ENCODE measurements at places on chromosomes 5 and 9.

- DNase-seq: no peak
Observed at GRCh38 chr5:2879701-2880100, 128.2 kb upstream of the IRX2 start.

GRCh38 chr9:132994410-132995120 lies 16.1 kb downstream of the GFI1B start:
- no peak for DNase-seq

- DNase-seq: no peak
Observed at GRCh38 chr9:109590966-109591365, 92.9 kb upstream of the PTPN3 start.

DNA sequence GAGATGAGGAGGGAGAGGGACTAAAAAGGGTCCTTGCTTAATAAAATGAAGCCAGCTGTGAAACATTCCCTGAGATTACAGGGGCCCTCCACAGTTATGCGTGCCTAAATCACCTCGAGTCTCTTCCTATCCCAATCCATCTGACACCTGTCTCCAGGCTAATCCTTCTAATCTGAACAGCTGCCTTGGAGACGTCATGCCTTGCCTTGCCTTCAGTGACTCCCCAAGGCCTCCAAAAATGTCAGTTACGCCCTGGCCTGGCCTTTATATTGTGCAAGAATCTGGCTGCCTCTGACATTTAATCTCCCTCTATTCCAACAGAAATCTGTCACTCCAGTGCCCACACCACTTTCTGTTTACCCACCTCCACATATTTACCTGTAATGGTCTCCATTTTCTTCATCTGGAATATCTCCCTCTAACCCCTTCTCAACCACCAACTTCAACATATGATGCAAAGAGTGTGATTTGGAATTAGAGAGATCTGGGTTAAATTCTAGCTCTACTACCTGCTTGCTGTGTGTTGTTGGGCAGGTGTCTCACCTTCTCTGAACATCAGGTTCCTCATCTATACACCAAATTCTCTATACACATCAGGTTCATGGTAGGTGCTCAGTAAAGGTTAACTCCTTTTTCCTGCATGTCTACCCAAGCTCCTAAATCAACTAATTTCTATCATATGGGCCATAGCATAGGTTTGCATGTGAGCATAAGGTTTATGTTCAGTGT lies 57.9 kb downstream of the PTCD2 start:
- no peak for DNase-seq

DNA sequence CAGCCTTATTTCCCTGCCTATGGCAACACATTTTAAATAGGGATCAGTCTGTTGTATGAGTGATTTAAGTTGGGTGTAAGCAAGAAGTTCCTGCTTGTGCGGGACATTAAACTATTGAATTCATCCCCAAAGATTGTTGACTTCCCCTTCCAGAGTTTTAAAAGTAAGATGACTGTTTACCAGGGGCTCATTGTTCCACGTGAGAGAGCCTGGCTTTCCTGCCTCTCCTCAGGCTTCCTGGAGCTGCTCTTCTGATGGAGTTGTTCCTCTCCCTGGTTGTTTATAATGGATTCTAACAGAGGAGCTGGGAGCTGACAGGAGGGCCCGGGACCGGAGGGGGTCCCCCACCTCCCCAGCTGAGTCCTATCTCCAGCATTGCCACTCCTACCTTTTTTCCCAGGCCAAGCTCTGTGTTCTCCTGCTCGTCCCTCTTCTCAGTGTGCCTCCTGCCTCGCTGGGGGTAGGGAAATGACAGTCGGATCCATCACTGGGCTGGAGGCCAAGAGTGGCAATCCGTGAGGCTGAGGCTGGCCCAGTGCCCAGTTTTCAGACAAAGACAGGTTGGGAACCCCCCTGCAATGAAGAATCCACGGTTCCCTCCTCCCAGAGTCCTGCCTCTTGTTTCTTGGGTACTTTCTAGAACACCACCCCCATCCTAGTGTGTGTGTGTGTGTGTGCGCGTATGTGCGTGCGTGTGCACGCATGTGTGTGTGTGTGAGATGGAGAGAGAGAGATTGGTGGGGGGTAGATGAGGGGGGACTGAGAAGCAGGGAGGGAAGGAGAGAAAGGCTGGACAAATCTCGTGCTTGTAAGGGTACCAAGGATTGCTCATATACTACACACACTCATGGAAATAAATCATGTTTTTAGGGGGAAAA lies 123.7 kb upstream of the NFIB start:
- no peak for DNase-seq

DNA sequence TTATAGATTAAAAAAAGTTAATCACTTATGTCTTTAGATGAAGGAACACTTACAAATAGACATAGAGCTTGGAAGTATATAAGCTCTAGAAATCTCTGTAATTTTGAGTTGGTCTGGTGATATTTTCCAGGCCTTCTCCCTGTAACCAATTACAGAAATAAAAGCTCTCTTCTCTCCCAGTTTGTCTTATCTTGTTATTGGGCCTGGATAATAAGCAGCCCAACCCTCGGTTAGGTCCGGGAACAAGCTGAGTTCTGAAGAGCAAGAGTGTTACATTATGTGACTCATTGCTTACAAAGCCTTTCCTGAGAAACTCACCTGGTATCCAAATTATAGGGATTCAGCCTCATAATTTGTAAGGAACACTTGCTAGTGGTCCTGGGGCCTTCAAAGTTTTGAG lies 1146.2 kb downstream of the CDH9 start:
- DNase-seq: no peak

GRCh38 chr5:763397-763796 lies 21.1 kb downstream of the ZDHHC11B start:
- DNase-seq: no peak

- no peak for DNase-seq
Observed at GRCh38 chr5:122162100-122162638, 32.8 kb downstream of the ZNF474 start.
